Activated naive CD8-positive, alpha-beta T cell treated with anti-CD3 and anti-CD28 coated beads, Interleukin-2, amount 50 U/mL, for 24 hours (primary cell): ENCODE measurements at places on chromosomes 2 and 18.

DNA sequence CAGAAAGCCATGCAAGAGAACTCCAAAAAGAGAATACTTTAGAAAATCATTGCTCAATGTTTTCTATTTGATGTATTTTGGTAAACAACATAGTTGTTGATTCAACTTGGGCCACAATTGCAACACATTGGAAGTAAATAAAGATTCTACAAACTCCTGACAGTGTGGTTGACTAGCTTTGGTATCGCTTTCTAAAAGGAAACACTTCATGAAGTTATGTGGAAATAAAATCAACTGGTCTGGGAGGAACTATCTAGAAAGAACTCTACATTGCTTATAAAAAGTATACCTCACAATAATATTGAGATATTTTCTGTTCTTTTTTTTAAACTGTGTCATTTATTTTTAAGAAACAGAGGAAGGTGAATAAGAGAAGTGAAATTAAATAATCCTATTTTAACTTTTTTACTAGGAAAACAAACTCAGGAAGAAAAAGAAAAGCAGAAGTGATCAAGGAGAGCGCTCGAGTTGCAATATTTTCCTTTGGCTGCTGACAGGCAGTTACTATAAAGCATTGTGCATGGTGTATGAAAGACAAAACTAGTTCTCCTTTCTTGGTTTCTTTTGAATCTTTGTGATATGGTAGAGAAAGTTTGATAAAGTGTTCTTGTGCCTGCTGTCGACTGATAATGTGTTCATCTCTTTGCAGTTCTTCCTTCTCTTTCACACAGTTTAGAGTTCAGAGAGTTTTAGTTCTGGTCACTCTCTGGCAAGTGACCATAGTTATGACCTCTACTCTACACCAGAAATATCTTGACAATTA lies 3.0 kb downstream of the DHRS9 start:
- no peaks in the 10 kb centered on the region for H3K27me3 ChIP-seq
- H3K4me3 ChIP-seq: peak overlapping the region; percentile 27
- peaks cover 54% of the 10 kb centered on the region for H3K4me1 ChIP-seq
- H3K27ac ChIP-seq: peak overlapping the region; percentile 76
- peaks cover 16% of the 10 kb centered on the region for H3K36me3 ChIP-seq

- H3K4me1 ChIP-seq: no peaks in the 10 kb centered on the region
- H3K27me3 ChIP-seq: peaks cover 4% of the 10 kb centered on the region
Observed at GRCh38 chr18:49527631-49528327, 34.1 kb upstream of the LIPG start.

- H3K36me3 ChIP-seq: no peaks in the 10 kb centered on the region
- no peak for DNase-seq
- no peaks in the 10 kb centered on the region for H3K4me1 ChIP-seq
- no peak overlapping the region for H3K27ac ChIP-seq
Observed at GRCh38 chr2:238123991-238124470, 14.4 kb upstream of the KLHL30 start.

DNA sequence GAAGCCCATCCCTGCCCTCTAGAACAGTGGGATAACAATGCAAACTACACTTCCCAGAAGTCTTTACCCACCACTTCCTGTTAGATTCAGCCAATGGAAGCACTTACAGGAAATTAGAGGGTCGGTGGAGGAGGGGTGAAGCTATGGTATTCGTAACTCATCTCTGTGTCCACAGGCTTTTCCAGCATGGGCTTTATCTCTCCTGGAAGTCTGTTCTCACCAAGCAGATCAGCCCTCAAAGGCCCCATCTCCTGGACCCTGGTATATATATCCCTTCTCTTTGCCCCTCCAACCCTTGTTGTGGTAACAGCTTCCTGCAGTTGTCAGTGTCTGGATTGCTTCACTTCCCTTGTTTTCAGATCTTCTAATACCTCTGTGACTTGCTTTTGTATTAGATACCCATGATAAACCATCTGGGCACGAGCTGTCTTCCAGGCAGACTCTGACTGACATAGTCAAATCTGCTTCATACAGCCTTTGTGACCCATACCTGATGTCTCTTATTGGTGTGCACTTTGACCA lies 475.0 kb upstream of the POU3F3 start:
- peak overlapping the region; percentile 16 for H3K27ac ChIP-seq
- H3K36me3 ChIP-seq: no peaks in the 10 kb centered on the region
- H3K4me1 ChIP-seq: peaks cover 6% of the 10 kb centered on the region
- DNase-seq: peak; percentile 4
- peak overlapping the region; percentile 71 for H3K4me3 ChIP-seq

- no peak overlapping the region for H3K27ac ChIP-seq
- no peak overlapping the region for H3K4me3 ChIP-seq
- H3K36me3 ChIP-seq: no peaks in the 10 kb centered on the region
- peaks cover 2% of the 10 kb centered on the region for H3K27me3 ChIP-seq
Observed at GRCh38 chr18:25067275-25068025, 284.5 kb downstream of the ZNF521 start.

DNA sequence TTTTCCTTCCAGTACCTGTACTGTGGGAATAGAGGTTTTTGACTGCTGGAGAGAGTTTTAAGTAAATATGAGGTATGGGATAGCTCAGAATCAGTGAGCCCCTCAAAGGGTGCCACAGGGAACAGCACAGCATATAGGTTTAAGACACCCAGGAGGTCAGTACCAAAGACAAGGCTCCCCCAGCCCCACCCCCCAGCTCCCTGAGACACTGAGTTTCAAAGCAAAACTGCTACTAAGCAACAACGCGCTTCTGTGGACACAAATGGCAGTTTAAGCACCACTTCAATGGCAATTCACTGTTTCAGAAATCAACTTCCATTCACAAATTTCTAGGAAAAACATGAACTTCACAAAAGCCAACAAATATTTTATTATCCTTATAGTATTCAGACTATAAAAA lies 15.2 kb downstream of the E2F6 start:
- no peak overlapping the region for H3K27ac ChIP-seq
- no peak for DNase-seq
- H3K4me1 ChIP-seq: peaks cover 5% of the 10 kb centered on the region
- H3K36me3 ChIP-seq: peaks cover 54% of the 10 kb centered on the region
- H3K27me3 ChIP-seq: no peaks in the 10 kb centered on the region

GRCh38 chr18:61761875-61762274 lies 130.9 kb downstream of the RNF152 start:
- no peak overlapping the region for H3K4me3 ChIP-seq
- no peak for DNase-seq
- peaks cover 44% of the 10 kb centered on the region for H3K27me3 ChIP-seq
- peaks cover 15% of the 10 kb centered on the region for H3K4me1 ChIP-seq
- H3K36me3 ChIP-seq: no peaks in the 10 kb centered on the region

- no peak overlapping the region for H3K27ac ChIP-seq
- H3K4me3 ChIP-seq: no peak overlapping the region
- H3K4me1 ChIP-seq: no peaks in the 10 kb centered on the region
- no peak for DNase-seq
- H3K27me3 ChIP-seq: peaks cover 4% of the 10 kb centered on the region
Observed at GRCh38 chr2:206354129-206354528, 79.7 kb downstream of the ZDBF2 start.

DNA sequence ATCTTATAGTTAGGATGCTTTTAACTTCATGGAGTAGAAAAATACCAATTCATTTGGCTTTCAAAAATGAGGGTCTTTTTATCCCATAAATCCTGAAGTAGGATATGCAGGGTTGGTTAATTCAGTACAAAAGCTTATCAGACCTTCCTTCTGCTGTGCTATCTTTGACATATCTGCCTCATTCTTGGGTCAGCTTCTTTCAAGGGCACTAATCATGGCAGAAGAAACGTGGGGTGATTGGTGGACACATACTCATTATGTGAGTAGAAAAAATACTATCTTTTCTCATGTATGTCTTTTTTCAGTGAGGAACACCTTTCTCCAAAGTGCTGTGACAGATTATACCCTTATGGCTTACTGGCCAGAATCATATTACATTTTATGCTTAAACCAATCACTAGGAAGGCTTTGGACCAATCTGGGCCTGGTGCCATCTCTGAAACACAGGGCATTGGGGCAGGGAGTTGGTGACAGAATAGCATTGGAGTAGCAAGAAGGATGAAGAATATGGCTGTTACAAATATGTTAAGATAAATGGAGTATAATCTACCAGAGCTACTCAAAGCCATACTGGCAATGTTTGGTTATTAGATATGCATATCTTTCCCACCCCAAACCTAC lies 10.1 kb downstream of the UGP2 start:
- no peaks in the 10 kb centered on the region for H3K27me3 ChIP-seq
- no peak overlapping the region for H3K27ac ChIP-seq
- no peak for DNase-seq
- H3K4me1 ChIP-seq: peaks cover 80% of the 10 kb centered on the region

DNA sequence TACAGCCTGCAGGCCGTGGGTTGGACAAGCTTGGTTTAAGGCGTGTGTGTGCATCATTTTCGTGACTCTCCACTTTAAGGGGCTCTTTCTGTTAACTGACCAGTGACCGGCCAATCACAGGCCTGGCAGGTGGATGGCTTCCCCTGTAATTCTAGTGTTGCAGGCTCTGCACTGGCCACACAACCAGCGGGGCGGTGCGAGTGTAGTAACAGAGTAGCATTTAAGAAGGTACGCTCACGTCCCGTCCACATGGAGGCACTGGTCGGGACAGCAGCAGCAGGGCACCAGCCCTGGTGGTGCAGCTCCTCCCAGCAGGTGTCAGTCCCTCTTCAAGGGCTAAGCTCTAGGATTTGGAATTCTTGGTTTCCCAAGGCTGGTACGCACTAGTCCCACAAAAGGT lies 8.0 kb upstream of the ANO7 start:
- H3K4me3 ChIP-seq: no peak overlapping the region
- H3K4me1 ChIP-seq: peaks cover 6% of the 10 kb centered on the region
- no peak for DNase-seq
- H3K27ac ChIP-seq: no peak overlapping the region
- peaks cover 21% of the 10 kb centered on the region for H3K36me3 ChIP-seq

DNA sequence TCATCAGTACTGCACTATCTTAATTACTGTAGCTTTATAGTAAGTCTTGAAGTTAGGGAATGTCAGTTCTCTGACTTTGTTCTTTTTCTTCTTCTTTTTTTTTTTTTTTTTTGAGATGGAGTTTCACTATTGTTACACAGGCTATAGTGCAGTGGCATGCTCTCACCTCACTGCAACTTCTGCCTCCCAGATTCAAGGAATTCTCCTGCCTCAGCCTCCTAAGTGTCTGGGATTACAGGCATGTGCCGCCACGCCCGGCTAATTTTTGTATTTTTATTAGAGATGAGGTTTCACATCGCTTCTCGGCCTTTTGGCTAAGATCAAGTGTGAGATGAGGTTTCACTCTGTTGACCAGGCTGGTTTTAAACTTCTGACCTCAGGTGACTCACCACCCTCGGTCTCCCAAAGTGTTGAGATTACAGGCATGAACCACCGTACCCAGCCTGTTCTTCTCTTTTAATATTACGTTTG lies 41.9 kb upstream of the TANC1 start:
- no peaks in the 10 kb centered on the region for H3K4me1 ChIP-seq
- no peak overlapping the region for H3K27ac ChIP-seq
- H3K4me3 ChIP-seq: no peak overlapping the region
- H3K27me3 ChIP-seq: peaks cover 6% of the 10 kb centered on the region
- no peak for DNase-seq
- no peaks in the 10 kb centered on the region for H3K36me3 ChIP-seq

GRCh38 chr2:15729709-15730544 lies 138.3 kb downstream of the DDX1 start:
- no peak overlapping the region for H3K27ac ChIP-seq
- no peak for DNase-seq
- no peaks in the 10 kb centered on the region for H3K36me3 ChIP-seq
- H3K27me3 ChIP-seq: peaks cover 5% of the 10 kb centered on the region
- no peak overlapping the region for H3K4me3 ChIP-seq
- no peaks in the 10 kb centered on the region for H3K4me1 ChIP-seq

- H3K4me1 ChIP-seq: peaks cover 1% of the 10 kb centered on the region
- no peak overlapping the region for H3K27ac ChIP-seq
- H3K36me3 ChIP-seq: peaks cover 10% of the 10 kb centered on the region
- DNase-seq: no peak
Observed at GRCh38 chr18:13124411-13124810, 94.1 kb upstream of the LDLRAD4 start.

- H3K4me1 ChIP-seq: no peaks in the 10 kb centered on the region
- no peak overlapping the region for H3K4me3 ChIP-seq
- no peaks in the 10 kb centered on the region for H3K36me3 ChIP-seq
Observed at GRCh38 chr2:146412625-146413024, 1432.2 kb upstream of the ACVR2A start.

DNA sequence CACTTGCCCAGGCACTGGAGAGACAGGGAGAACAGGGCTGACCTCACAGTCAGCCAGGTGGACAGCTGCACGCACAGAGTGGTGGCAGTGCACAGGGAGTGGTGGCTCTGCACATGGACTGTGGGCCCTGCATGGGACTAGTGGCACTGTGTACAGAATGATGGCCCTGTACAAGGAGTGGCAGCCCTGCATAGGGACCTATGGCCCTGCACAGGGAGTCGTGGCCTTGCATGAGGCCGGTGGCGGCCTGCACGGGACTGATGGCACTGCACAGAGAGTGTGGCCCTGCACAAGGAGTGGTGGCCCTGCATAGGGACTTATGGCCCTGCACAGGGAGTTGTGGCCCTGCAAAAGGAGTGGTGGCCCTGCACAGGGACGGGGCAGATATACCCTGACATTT lies 19.1 kb upstream of the STEAP3 start:
- H3K27me3 ChIP-seq: peaks cover 5% of the 10 kb centered on the region
- no peaks in the 10 kb centered on the region for H3K36me3 ChIP-seq
- no peaks in the 10 kb centered on the region for H3K4me1 ChIP-seq
- no peak for DNase-seq
- H3K4me3 ChIP-seq: no peak overlapping the region
- H3K27ac ChIP-seq: no peak overlapping the region

DNA sequence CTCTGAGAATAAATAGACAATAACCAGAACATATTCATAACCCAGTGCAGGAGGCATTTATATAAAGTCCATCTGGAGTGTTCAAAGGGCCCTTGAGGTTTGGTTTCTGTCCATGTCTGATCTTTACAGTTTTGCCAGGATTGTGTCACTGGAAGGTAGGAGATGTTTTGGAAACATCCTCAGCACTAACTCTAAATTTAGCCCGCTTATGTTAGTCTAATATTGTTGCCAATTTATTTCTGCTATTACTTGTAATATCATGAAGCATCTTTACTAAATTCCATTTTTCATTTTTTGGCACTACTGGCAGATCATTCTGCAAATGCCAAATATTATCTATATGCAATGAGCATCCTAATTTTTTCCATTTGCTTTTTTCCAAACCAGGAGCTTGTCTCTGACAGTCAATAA lies 22.4 kb upstream of the REV1 start:
- H3K36me3 ChIP-seq: no peaks in the 10 kb centered on the region
- DNase-seq: no peak
- H3K4me1 ChIP-seq: no peaks in the 10 kb centered on the region
- no peak overlapping the region for H3K27ac ChIP-seq
- no peak overlapping the region for H3K4me3 ChIP-seq

- no peaks in the 10 kb centered on the region for H3K36me3 ChIP-seq
- DNase-seq: no peak
- H3K27me3 ChIP-seq: peaks cover 5% of the 10 kb centered on the region
- H3K27ac ChIP-seq: no peak overlapping the region
- H3K4me1 ChIP-seq: no peaks in the 10 kb centered on the region
- H3K4me3 ChIP-seq: no peak overlapping the region
Observed at GRCh38 chr2:182481676-182482075, 54.8 kb upstream of the PDE1A start.
